ENCODE measurements at places on chromosomes 4 and X.

DNA sequence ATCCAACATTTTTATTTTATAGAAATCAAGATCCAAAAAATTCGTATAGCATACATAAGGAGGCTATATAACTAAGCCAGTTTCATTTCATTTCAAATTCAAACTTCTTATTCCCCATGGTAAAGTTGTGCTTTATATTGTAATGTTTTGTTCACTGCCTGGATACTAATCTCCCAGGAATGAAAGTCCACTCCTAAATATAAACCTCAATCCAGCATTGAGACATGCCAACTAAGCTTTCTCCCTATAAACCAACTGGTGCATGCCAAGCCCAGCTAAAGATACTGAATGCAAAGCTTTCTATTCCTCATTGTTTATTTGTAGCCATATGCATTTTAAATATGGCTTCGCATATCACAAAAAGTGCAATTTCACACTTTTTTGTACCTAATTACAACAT, 63.8 kb upstream of the INPP4B start:
- no peak for DNase-seq

DNA sequence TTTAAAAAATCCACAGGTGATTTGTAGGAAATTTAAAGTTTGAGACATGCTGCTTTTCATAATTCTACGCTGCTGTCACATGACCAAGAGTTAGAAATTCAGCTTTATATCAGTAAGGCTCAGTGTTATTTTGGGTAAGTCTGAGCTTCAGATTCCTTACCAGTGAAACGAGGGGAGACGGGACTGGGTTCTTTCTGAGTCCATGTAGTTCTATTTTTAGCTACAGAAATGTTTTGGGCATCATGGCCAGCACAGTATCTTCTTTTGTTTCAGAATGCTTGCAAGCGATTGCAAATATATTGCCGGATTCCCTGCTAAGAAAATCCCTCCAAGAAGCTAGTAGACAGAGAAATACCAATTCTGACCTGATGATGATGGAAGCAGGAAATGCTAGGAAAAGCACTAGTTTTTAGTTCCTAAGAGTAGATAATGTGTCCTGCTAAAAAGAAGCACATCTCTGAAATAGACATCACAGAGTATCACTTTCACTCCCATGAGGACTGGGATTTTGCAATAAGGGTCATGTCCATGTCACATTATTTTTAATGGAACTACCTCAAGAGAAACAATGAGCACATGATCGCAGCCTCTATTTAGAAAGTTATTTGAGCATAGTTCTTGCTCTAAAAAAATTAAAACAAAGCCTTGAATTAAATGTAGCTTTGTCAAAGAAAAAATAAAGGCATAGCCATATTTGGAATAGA, 10.9 kb downstream of the ATP1B4 start:
- no peak for DNase-seq

DNA sequence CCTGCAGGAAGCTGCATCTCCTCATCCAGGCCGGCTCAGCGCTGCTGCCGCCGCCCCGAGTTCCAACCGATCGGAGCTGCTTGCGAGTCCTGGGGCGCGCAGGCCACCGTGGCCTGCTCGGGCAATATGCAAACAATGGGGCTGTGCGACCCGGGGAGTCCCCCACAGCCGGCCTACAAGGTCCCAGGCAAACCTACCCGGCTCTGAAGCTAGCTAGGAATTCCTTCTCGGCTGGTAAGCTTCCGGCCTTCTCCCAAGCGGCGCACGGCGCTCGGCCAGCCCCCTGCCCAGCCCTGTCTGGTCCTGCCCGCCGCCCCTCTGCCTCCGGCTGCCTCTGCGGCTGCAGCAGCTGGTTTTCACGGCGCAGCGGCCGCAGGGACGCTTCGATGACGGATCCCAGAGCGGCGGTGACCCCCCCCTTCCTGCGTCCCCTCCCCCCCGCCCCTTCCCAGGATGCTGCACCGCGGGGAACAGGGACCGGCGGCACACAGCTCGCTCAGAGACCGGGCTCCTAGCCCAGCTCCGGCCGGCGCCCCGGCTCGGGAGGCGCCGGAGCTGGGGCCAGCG, 59.4 kb downstream of the TSC22D3 start:
- DNase-seq, result no peak

GRCh38 chrX:132085786-132086185, 42.0 kb downstream of the FRMD7 start:
- no peak for DNase-seq

DNA sequence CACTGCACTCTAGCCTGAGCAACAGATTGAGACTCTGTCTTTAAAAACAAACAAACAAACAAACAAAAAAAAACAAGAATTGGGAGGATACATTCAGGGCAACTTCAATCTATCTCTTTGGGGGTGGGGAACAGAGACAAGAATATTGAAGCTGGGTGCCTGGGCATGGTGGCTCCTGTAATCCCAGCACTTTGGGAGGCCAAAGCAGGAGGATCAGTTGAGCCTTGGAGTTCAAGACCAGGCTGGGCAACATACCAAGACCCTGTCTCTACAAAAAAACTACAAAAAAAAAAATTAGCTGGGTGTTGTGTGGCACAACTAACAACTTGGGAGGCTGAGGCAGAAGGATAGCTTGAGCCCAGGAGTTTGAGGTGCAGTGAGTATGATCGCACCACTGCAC, 1.2 kb downstream of the LETM1 start:
- no peak for DNase-seq

- DNase-seq, result no peak
Measured at GRCh38 chr4:169315530-169316343, 45.0 kb upstream of the SH3RF1 start.

DNA sequence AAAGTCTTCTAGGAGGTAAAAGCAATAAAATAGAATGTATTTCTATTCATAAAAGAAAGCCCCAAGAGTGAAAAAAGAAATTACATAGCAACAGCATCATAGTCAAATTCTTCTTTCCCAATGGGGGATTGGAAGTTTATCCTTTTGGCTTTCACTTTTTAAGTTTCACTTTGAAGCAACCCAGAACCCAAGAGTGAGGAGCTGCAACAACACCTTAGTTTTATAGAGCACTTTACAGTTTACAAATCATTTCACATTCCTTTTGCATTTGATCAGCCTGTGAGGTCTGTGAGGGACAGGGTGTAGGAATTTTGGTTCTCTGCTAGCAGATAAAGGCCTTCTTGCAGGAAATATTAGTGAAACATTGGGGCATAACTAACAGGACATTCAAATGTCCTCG, 112.0 kb upstream of the NDP start:
- no peak for DNase-seq

- no peak for DNase-seq
Measured at GRCh38 chrX:47187106-47187677, 6.4 kb upstream of the UBA1 start.

GRCh38 chrX:105752338-105752956, 69.9 kb upstream of the NRK start:
- no peak for DNase-seq

DNA sequence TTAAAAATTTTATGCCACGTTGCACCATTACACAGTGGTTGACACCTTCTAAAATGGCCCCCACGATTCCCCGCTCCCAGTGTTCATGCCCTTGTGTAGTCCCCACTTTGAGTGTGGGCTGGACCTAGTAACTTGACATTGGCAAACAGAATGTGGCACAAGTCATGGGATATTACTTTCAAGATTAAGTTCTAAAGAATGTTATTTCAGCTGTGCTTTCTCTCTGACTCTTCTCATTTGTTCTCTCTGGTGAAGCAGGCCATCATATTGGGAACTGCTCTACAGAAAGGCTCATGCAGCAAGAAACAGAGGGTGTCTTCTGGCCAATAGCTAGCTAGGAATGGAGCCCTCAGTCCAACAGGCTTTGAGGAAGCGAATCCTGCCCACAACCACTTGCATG, 67.1 kb downstream of the ATXN3L start:
- DNase-seq, result no peak

DNA sequence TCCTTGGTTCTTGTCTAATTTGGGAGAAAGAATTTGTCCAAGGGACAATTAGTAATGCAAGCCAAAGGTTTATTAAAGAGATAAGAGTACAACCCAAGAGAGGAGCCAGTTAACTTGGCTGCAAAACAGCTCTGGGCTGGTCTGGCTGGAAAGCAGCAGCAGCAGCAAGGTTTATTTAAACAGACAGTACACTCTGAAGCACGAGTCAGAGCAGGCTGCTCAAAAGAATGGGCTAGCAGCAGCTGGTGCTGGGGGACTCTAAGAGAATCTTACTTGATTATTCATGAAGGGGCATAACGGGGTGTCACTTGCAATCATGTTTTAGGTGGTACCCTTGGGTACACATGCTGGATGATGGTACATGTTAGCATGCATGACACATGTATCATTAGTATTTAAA, 17.1 kb upstream of the CT47C1 start:
- no peak for DNase-seq

GRCh38 chrX:19086102-19086772, 36.0 kb downstream of the ADGRG2 start:
- DNase-seq, result no peak

- DNase-seq, result no peak
Measured at GRCh38 chr4:143375326-143376073, 38.8 kb downstream of the GAB1 start.

GRCh38 chr4:128471576-128471975, 184.0 kb upstream of the PGRMC2 start:
- no peak for DNase-seq

DNA sequence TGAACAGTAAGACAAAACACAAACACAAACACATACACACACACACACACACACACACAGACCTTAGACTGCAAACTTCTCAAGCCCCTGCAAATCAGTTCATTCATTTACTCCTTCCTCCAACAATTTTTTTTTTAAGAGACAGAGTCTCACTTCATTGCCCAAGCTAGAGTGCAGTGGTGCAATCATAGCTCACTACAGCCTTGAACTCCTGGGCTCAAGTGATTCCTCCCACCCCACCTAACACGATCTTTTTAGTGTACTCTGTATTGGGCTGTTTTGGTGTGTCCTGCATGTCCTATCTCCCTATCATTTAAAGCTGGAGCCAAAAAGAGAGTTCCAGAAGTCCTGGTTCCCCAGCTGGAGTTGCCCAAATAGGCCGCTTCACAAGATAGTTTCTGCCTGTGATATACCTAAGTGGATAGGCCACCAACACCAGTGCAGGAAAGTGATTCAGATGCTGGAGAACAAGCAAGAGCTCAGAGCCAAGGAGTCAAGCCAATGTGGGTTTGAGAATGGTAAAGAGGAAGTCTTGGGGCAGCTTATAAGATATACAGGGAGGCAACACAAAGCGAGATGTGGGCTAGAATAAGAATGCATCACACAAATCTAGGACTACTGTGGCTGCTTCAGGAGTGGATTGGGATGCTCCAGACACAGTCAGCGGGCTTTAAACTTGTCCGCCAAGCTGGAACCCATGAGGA, 85.4 kb upstream of the RAPGEF2 start:
- no peak for DNase-seq

DNA sequence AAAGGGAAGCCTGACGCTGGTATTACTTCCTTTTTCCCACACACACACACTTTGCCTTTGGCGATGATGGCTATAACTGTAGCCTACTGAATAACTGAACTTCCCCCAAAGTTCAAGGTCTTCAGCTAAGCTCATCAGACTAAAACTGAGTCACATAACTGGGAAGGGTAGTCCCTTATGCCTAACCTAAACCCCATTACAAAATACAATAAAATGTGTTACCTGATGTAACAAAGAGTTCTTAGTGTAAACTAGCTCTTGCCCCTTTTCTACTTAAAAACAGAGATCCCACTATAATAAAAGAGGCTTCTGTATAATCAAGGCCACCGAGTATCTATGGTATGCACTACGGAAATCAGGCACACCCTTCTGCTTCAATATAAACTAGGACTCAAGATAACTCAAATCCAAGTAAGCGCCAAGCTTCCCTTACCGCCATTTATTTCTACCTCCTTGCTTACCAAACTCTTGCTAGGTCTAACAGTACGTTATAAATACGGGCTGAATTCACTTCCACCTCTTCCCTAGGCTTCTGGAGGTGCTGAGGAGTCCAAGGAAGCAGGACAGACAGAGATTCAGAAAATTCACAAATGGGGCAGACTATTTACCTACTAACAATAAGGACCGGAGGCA, 2.4 kb downstream of the OTUD4 start:
- DNase-seq, result no peak

- no peak for DNase-seq
Measured at GRCh38 chrX:114619874-114620273, 36.0 kb downstream of the HTR2C start.

DNA sequence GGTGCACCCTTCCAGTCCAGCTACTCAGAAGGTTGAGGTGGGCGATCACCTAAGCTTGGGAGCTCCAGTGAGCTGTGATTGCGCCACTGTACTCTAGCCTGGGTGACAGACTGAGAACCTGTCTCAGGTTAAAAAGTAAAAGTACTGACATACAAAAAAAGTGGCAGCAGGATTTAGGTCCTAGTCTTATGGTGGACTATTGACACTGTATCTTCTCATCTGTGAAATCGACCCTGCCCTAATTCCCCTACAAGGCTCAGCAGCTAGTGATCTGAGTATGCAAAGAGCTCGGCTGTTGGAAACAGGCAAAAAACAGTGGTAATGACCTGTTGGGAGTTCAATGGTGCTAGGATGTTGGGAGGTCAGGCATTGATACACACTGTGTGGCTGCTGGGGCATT, 57.0 kb downstream of the LEF1 start:
- no peak for DNase-seq

GRCh38 chr4:94695384-94695783, 62.4 kb upstream of the BMPR1B start:
- DNase-seq, result no peak

- no peak for DNase-seq
Measured at GRCh38 chr4:25638806-25639205, 16.8 kb upstream of the SLC34A2 start.

DNA sequence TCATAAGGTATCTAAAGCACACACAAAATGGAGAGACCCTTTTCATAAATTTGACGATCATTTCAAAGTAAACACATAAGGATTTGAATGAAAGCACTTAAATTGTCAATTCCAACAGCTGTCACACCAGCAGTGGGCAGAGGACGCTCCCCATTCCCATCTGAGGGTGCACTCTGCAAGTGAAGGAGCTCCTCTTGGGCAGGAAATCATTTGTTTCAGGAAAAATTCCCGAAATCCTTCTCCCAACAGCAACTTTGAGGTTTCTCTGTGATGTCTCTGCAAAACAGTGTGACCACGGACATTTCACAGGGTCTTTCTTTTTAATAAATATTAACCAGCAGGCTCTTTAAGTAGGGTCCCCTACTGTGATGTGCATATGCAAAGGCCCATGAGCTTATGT, 111.0 kb downstream of the EPHA5 start:
- no peak for DNase-seq

- no peak for DNase-seq
Measured at GRCh38 chrX:50100188-50100587, 100.6 kb downstream of the AKAP4 start.

Measured in stimulated activated CD4-positive, alpha-beta T cell treated with anti-CD3 and anti-CD28 coated beads, Interleukin-2, amount 100 ng/mL, for 4 hours (primary cell).